B cell (primary cell): ENCODE measurements at places on chromosomes 3 and 15. TPM values are rescaled to one million over a fixed set of nuclear protein-coding genes. Genes with fewer than 3 reads are reported as not detected.
A peak's percentile ranks its signal among the peaks of the same experiment; 100 is the strongest.

FBXO40 gene
- not detected in 2 replicates for polyA plus RNA-seq

GRCh38 chr3:71075494-71075893 is 508.0 kb downstream of the FOXP1 start:
- H3K4me3 ChIP-seq = no peak overlapping the region
- H3K27ac ChIP-seq = no peak overlapping the region
- no peaks in the 10 kb centered on the region for H3K27me3 ChIP-seq
- no peaks in the 10 kb centered on the region for H3K36me3 ChIP-seq
- H3K4me1 ChIP-seq = peaks cover 51% of the 10 kb centered on the region

- H3K27me3 ChIP-seq = no peaks in the 10 kb centered on the region
- peak; percentile 39 for DNase-seq
- no peak overlapping the region for H3K4me3 ChIP-seq
- H3K36me3 ChIP-seq = no peaks in the 10 kb centered on the region
- no peaks in the 10 kb centered on the region for H3K4me1 ChIP-seq
Measured at GRCh38 chr3:43879166-43879565, 188.4 kb downstream of the ABHD5 start.

CA12 gene
- polyA plus RNA-seq = not detected in 2 replicates

DNA sequence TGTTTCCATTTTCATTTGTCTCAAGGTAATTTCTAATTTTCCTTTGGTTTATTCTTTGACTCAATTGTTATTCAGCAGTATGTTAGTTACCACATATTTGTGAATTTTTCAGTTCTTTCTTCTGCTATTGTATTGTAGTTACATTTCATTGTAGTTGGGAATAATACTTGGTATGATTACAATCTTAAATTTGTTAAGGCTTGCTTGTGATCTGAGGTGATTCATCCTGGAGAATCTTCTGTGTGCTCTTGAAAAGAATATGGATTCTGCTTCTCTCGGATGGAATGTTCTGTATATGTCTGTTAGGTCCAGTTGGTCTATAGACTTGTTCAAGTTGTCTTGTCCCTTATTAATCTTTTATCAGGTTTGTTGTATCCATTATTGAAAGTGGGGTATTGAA is 63.4 kb upstream of the VEPH1 start:
- H3K4me1 ChIP-seq = no peaks in the 10 kb centered on the region
- H3K27me3 ChIP-seq = no peaks in the 10 kb centered on the region
- H3K27ac ChIP-seq = no peak overlapping the region
- no peak for DNase-seq

DNA sequence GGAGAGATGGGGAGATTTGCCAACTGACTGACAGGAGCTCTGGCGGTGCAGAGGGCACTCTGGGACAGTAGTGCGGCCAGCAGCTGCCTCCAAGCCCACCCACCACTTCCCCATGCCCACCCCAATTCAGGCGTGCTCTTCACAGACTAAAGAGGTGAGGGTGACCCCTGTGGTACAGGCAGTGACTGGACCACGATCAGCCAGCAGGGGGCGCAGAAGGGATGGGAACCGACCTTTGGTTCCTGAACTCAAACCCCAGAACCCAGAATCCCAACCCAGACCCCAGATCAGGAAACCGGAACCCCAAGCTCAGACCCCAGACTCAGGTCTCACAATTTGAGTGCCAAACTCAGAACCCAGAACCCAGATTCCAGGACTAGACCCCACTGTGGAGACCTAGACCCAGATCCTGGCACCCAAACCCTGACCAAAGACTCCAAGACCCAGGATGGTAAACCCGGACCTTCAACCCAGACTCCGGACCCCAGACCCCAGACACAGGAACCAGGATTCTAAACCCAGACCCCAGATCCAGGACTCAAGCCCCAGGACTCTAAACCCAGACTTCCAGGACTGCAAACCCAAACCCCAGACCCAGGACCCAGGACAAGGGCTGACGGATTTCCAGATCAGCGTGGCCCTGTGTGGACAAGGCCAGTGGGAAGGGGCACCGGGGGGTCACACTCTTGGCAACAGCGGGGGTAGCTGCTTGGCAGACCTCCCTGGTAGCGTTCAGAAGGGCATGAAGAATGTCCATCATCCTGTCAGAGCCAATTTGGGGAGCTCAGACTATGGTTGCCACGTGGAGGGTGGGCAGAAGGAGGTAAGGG is 3.7 kb upstream of the MYL3 start:
- H3K27me3 ChIP-seq = no peaks in the 10 kb centered on the region
- H3K27ac ChIP-seq = no peak overlapping the region

- no peaks in the 10 kb centered on the region for H3K27me3 ChIP-seq
- DNase-seq = no peak
- H3K36me3 ChIP-seq = no peaks in the 10 kb centered on the region
- no peaks in the 10 kb centered on the region for H3K4me1 ChIP-seq
Measured at GRCh38 chr3:168574455-168575158, 478.9 kb upstream of the GOLIM4 start.

- no peak overlapping the region for H3K27ac ChIP-seq
- peaks cover 5% of the 10 kb centered on the region for H3K4me1 ChIP-seq
- DNase-seq = no peak
- H3K36me3 ChIP-seq = no peaks in the 10 kb centered on the region
- no peaks in the 10 kb centered on the region for H3K27me3 ChIP-seq
Measured at GRCh38 chr3:124674336-124674735, 55.9 kb upstream of the UMPS start.

- H3K36me3 ChIP-seq = no peaks in the 10 kb centered on the region
- no peaks in the 10 kb centered on the region for H3K27me3 ChIP-seq
- H3K27ac ChIP-seq = peak overlapping the region; percentile 24
- H3K4me1 ChIP-seq = peaks cover 23% of the 10 kb centered on the region
- no peak overlapping the region for H3K4me3 ChIP-seq
Measured at GRCh38 chr15:56533731-56534403, 68.9 kb upstream of the MNS1 start.

SLC6A20 gene
- not detected in 2 replicates for polyA plus RNA-seq

DNA sequence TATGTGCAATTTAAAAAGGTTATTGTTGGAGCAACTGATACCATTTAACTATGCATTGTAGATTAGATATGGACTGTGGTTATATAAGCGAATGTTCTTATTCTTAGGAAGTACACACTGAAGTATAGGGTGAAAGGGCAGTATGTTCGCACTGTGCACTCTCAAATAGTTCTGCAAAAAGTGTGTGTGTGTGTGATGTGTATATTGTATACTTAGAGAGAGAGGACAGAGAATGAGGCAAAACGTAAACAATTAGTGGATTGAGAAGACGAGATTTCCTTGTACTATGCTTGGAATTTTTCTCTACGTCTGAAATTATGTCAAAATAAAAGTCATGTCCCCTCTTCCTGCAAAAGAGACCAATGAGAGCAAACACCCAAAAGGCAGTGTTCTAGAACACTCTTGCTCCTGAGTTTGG is 30.4 kb downstream of the LSM3 start:
- H3K4me3 ChIP-seq = no peak overlapping the region
- no peaks in the 10 kb centered on the region for H3K4me1 ChIP-seq
- H3K27me3 ChIP-seq = no peaks in the 10 kb centered on the region
- no peak for DNase-seq

- peak overlapping the region; percentile 35 for H3K4me3 ChIP-seq
- DNase-seq = peak; percentile 92
- no peaks in the 10 kb centered on the region for H3K36me3 ChIP-seq
- H3K27ac ChIP-seq = no peak overlapping the region
Measured at GRCh38 chr3:183116025-183116614, 16.8 kb upstream of the MCCC1 start.

THAP10 gene
- 0.07 TPM in 1 of 2 replicates, not detected in the other for polyA plus RNA-seq

ARRDC4 gene
- polyA plus RNA-seq = 6.7 and 13.1 TPM in 2 replicates

GRCh38 chr3:138338811-138339210 is 9.2 kb upstream of the NME9 start:
- DNase-seq = no peak
- no peaks in the 10 kb centered on the region for H3K36me3 ChIP-seq
- no peak overlapping the region for H3K4me3 ChIP-seq
- peaks cover 24% of the 10 kb centered on the region for H3K27me3 ChIP-seq

DNA sequence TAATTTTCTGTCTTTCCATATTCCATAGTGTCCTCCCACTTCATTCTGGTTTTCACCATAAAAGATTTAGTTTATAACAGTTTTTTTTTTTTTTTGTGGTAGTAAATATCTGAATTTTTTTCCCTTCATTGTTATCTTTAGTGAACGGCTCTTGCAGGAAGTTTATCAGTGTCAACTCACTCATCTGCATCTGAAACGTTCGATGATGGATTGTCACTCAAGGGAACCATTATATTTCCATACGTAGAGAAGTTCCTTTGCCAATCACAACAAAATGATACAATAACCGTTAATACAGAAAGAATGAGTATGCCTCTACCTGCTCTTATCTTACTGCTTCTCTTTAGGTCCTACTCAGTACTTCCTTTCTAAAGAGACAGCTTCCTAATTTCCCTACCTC is 651.2 kb upstream of the KCNMB2 start:
- no peaks in the 10 kb centered on the region for H3K36me3 ChIP-seq
- H3K4me1 ChIP-seq = peaks cover 4% of the 10 kb centered on the region
- no peak overlapping the region for H3K4me3 ChIP-seq
- no peak overlapping the region for H3K27ac ChIP-seq

PLA1A gene
- 0.28 TPM in 1 of 2 replicates, not detected in the other for polyA plus RNA-seq

CHDH gene
- 0.03 and 0.22 TPM in 2 replicates for polyA plus RNA-seq

- H3K4me1 ChIP-seq = no peaks in the 10 kb centered on the region
- H3K36me3 ChIP-seq = no peaks in the 10 kb centered on the region
- DNase-seq = no peak
- no peak overlapping the region for H3K27ac ChIP-seq
- no peak overlapping the region for H3K4me3 ChIP-seq
Measured at GRCh38 chr3:27279123-27279522, 90.1 kb downstream of the NEK10 start.

CIP2A gene
- polyA plus RNA-seq = 2.0 and 2.3 TPM in 2 replicates

- no peak overlapping the region for H3K27ac ChIP-seq
- no peak overlapping the region for H3K4me3 ChIP-seq
- H3K36me3 ChIP-seq = no peaks in the 10 kb centered on the region
- no peaks in the 10 kb centered on the region for H3K27me3 ChIP-seq
- no peaks in the 10 kb centered on the region for H3K4me1 ChIP-seq
Measured at GRCh38 chr15:48425051-48425450, 93.8 kb downstream of the DUT start.

FAM43A gene
- polyA plus RNA-seq = 9.5 and 17.1 TPM in 2 replicates

LRRC31 gene
- not detected in 2 replicates for polyA plus RNA-seq

- H3K4me1 ChIP-seq = peaks cover 9% of the 10 kb centered on the region
- H3K27ac ChIP-seq = no peak overlapping the region
- no peak for DNase-seq
- H3K4me3 ChIP-seq = no peak overlapping the region
Measured at GRCh38 chr3:46905661-46906451, 28.3 kb downstream of the PTH1R start.

- no peaks in the 10 kb centered on the region for H3K36me3 ChIP-seq
- no peaks in the 10 kb centered on the region for H3K27me3 ChIP-seq
- H3K27ac ChIP-seq = peak overlapping the region; percentile 88
- DNase-seq = peak; percentile 69
- peaks cover 32% of the 10 kb centered on the region for H3K4me1 ChIP-seq
Measured at GRCh38 chr3:114011059-114011797, 45.1 kb downstream of the CCDC191 start.

GRCh38 chr15:35545316-35545823 is 595 bp downstream of the DPH6 start:
- H3K4me3 ChIP-seq = peak overlapping the region; percentile 86
- DNase-seq = no peak

GRCh38 chr15:99554880-99555488 is 10.8 kb upstream of the MEF2A start:
- DNase-seq = no peak
- H3K4me3 ChIP-seq = no peak overlapping the region
- H3K27ac ChIP-seq = no peak overlapping the region

TMEM266 gene
- not detected in 2 replicates for polyA plus RNA-seq

DNA sequence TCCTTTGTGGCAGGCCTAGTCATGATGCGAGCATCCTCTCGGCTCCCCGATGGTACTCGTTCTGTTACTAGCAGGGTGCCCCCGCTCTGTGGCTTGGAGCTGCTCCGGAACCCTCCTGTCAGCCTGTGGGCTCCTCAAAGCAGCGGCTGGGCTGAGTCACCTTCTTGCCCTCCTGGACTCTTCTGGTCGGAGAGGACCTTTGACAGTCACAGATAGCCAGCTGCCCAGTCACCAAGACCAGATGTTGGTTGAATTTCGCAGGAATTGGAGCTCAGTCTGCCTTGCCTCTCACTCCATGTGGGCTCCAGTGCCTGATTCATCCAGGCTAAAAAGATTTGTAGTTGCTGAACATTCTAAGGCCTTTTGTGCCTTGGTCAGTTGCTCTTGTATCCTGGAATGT is 94.5 kb downstream of the CHCHD6 start:
- H3K4me3 ChIP-seq = no peak overlapping the region
- H3K27ac ChIP-seq = no peak overlapping the region
- no peaks in the 10 kb centered on the region for H3K4me1 ChIP-seq
- peaks cover 2% of the 10 kb centered on the region for H3K36me3 ChIP-seq
- DNase-seq = no peak
- H3K27me3 ChIP-seq = no peaks in the 10 kb centered on the region

MCF2L2 gene
- 0.03 TPM in 1 of 2 replicates, not detected in the other for polyA plus RNA-seq

DNA sequence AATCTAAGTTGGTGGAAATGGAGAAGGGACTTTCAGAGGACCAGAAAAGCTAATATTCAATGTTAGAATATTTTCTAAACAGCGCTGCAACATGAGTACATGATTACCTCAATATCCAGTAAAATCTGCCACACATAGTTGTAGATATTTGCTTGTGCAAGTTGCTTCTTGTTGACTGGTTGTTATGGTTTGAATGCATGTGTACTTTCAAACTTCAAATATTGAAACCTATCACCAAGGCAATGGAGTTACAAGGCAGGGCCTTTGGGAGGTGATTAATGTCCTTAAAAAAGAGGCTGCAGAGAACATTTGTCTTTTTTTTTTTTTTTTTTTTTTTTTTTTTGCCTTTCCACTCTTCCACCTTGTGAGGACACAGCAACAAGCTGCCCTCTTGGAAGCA is 49.9 kb downstream of the TMCO5A start:
- H3K27me3 ChIP-seq = no peaks in the 10 kb centered on the region
- H3K4me3 ChIP-seq = no peak overlapping the region
- no peak overlapping the region for H3K27ac ChIP-seq
- H3K36me3 ChIP-seq = no peaks in the 10 kb centered on the region
- no peaks in the 10 kb centered on the region for H3K4me1 ChIP-seq

GATM gene
- polyA plus RNA-seq = 7.3 and 9.6 TPM in 2 replicates

IL17RC gene
- 0.98 and 1.2 TPM in 2 replicates for polyA plus RNA-seq

DNA sequence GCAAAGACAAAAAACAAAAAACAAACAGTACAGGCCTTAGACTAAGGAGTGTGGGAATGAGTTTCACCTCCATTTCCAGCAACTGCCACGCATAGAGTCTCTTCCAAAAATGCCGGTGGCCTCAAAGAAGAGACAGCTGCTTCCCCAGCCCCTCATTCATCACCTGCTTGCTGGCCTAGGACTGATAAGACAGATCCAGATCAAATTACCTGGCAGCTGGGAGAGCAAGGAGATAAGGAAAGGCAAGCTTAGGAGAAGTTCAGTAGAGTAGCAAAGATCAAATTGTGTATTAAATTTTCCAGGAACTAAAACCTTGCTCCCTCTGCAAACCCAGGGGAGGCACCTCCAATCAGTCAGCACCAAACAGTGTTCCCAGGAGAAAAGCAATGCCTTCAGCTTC is 325.8 kb upstream of the CTNNB1 start:
- H3K36me3 ChIP-seq = no peaks in the 10 kb centered on the region
- H3K4me1 ChIP-seq = no peaks in the 10 kb centered on the region
- H3K27me3 ChIP-seq = peaks cover 2% of the 10 kb centered on the region
- DNase-seq = no peak

- H3K36me3 ChIP-seq = no peaks in the 10 kb centered on the region
- no peaks in the 10 kb centered on the region for H3K27me3 ChIP-seq
- no peak for DNase-seq
Measured at GRCh38 chr15:69848551-69849231, 249.0 kb downstream of the TLE3 start.

- no peaks in the 10 kb centered on the region for H3K4me1 ChIP-seq
- no peak overlapping the region for H3K27ac ChIP-seq
- H3K27me3 ChIP-seq = peaks cover 4% of the 10 kb centered on the region
- DNase-seq = no peak
Measured at GRCh38 chr3:56408761-56409196, 59.5 kb downstream of the ERC2 start.

BSN gene
- polyA plus RNA-seq = 0.03 TPM in 2 replicates
